Neuronal stem cell (in vitro differentiated cells): ENCODE measurements at places on chromosomes 4 and X.

DNA sequence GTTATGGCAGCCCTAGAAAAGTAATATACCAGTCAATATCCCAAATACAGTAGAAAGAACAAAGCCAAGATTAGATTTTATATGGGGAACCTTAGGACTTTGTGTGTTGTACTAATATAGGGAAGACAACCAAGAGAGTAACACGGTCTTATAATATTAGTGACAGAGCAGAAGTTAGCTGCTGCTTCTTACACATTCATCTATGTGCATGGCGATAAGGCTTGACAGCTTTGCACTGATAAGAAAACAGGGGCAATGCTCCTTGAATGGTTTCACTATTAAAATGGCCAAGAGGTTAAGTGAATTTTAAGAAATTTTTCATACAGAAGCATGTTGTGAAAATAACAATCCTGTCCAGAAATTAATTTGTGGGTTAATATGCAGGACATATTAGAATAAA, 521.6 kb downstream of the CCSER1 start:
- H3K4me3 ChIP-seq: no peak overlapping the region
- H3K27ac ChIP-seq: no peak overlapping the region
- no peaks in the 10 kb centered on the region for H3K4me1 ChIP-seq
- H3K27me3 ChIP-seq: no peaks in the 10 kb centered on the region

- no peak overlapping the region for H3K27ac ChIP-seq
- H3K4me3 ChIP-seq: no peak overlapping the region
- no peaks in the 10 kb centered on the region for H3K27me3 ChIP-seq
- peaks cover 1% of the 10 kb centered on the region for H3K4me1 ChIP-seq
These were observed 4.6 kb downstream of the BGN start for GRCh38 chrX:153499341-153499740.

DNA sequence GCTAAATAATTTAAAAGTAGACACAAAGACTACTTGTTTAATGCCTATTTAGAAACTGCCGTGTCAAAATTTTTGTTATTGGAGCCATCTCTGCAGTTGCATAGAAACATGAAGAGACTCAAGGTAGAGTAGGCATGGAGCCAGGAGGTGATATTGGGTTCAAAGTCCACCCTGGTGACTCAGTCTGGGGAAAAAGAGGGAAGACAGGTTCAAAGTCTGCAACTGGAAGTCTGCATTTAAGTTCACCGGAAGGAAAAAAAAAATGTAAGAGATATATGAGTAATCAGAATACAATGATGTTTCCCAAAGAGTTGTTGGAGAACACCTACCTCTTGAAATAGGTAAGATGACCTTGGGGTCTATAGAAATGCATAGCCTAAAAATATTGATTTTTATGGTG, 67.4 kb upstream of the QRFPR start:
- H3K27me3 ChIP-seq: peaks cover 2% of the 10 kb centered on the region
- H3K27ac ChIP-seq: no peak overlapping the region
- DNase-seq: no peak
- no peaks in the 10 kb centered on the region for H3K36me3 ChIP-seq
- no peaks in the 10 kb centered on the region for H3K4me1 ChIP-seq

DNA sequence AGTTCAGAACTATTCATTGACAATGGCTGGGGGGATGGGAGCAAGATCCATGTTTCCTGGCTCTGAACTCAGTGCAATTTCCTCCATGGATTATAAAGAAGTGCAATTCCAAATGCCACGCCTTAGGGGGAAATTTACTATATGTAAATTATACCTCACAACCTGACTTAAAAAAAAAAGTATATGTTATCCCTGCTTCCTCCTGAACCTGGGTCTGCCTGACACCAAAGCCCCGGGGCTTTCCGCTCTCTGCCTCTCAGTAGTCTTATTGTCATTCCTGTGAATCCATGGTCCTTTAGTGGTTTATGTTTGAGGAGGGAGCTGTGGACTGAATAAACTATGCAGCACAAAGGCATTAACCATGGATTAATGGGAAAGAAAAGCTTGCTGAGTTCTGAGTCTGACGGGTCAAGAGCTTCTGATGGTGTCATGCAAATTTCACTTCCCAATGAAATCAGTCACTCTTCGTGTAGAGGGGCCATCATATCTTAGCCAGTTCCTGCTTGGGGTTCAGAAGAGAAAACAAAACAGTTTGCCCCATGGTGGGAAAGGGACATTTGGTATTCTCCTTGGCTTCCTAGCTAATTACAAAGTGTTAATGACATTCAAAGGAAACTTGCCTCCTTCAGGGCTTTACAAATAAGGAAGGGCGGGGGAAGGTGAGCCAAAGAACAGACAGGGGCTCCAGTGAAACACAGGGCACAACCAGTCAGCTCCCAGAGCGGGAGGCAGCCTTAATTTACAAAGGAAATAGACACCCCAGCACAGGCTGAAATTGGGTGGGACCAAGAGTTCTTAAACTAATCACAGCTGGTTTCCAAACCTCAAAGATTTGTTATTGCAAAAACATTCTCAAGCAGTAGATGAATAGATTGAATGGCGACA, 14.3 kb downstream of the FAM9C start:
- H3K27ac ChIP-seq: no peak overlapping the region
- H3K27me3 ChIP-seq: no peaks in the 10 kb centered on the region
- DNase-seq: no peak
- H3K4me3 ChIP-seq: peak overlapping the region; percentile 12
- no peaks in the 10 kb centered on the region for H3K36me3 ChIP-seq

- no peak for DNase-seq
- no peaks in the 10 kb centered on the region for H3K4me1 ChIP-seq
- no peak overlapping the region for H3K4me3 ChIP-seq
- H3K27me3 ChIP-seq: no peaks in the 10 kb centered on the region
- no peak overlapping the region for H3K27ac ChIP-seq
- no peaks in the 10 kb centered on the region for H3K36me3 ChIP-seq
These were observed 37.4 kb upstream of the SLC10A4 start for GRCh38 chr4:48445704-48446103.
